Vagina (tissue), 2 donors: ENCODE measurements at places on chromosomes 13 and 19. TPM values are rescaled to one million over a fixed set of nuclear protein-coding genes. Genes with fewer than 3 reads are reported as not detected.
A peak's percentile ranks its signal among the peaks of the same experiment; 100 is the strongest.

DNA sequence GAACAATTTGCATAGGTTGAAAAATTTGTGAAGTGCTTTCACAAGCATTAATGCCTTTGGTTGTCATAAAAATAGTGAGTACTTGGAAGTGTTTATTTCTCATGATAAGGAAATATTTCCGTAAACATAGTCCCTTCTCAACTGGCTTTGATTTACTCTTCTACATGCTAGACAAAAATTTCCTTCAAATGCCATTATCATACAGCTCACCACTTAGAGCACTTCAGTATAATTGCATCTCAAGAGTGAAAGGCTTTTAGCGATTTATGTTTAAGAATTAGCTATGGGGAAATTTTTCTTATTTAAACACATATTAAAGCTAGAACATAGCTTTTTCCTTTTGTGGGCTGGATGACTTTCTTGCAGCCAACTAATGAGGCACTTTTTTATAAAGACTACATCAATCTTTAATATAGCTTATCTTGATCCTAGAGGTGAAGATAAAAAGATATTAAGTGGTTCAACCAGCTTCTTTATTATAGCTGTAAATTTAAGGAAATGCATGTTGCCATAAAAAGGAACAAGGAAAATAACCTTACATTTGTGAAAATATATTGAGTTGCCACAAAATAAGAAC is 656.8 kb downstream of the SLITRK6 start:
- no peaks in the 10 kb centered on the region for H3K4me1 ChIP-seq
- DNase-seq, result no peak
- no peak overlapping the region for H3K27ac ChIP-seq
- no peaks in the 10 kb centered on the region for H3K36me3 ChIP-seq
- no peak overlapping the region for H3K4me3 ChIP-seq

GRCh38 chr13:44932850-44933251 is 56.4 kb downstream of the NUFIP1 start:
- no peaks in the 10 kb centered on the region for H3K27me3 ChIP-seq
- H3K4me3 ChIP-seq, result no peak overlapping the region
- H3K4me1 ChIP-seq, result peaks cover 35% of the 10 kb centered on the region
- no peaks in the 10 kb centered on the region for H3K36me3 ChIP-seq
- no peak for DNase-seq

- no peak overlapping the region for H3K4me3 ChIP-seq
- no peaks in the 10 kb centered on the region for H3K4me1 ChIP-seq
- H3K27me3 ChIP-seq, result no peaks in the 10 kb centered on the region
- no peaks in the 10 kb centered on the region for H3K36me3 ChIP-seq
- DNase-seq, result no peak
Observed at GRCh38 chr19:389935-390289, 19.0 kb downstream of the C2CD4C start.

- peaks cover 5% of the 10 kb centered on the region for H3K36me3 ChIP-seq
- peaks cover 11% of the 10 kb centered on the region for H3K4me1 ChIP-seq
- DNase-seq, result no peak
- H3K27ac ChIP-seq, result peak overlapping the region; percentile 51
- H3K4me3 ChIP-seq, result peak overlapping the region; percentile 79
Observed at GRCh38 chr19:19201697-19202630, 1.2 kb downstream of the NR2C2AP start.

- H3K4me1 ChIP-seq, result peaks cover 35% of the 10 kb centered on the region
- H3K27me3 ChIP-seq, result no peaks in the 10 kb centered on the region
- H3K27ac ChIP-seq, result no peak overlapping the region
- DNase-seq, result no peak
- H3K4me3 ChIP-seq, result peak overlapping the region; percentile 51
- H3K36me3 ChIP-seq, result no peaks in the 10 kb centered on the region
Observed at GRCh38 chr19:58563034-58563573, 4.7 kb upstream of the UBE2M start.

GRCh38 chr13:54078271-54078870 is 1049.8 kb downstream of the OLFM4 start:
- no peaks in the 10 kb centered on the region for H3K4me1 ChIP-seq
- H3K27me3 ChIP-seq, result no peaks in the 10 kb centered on the region
- no peak for DNase-seq

DNA sequence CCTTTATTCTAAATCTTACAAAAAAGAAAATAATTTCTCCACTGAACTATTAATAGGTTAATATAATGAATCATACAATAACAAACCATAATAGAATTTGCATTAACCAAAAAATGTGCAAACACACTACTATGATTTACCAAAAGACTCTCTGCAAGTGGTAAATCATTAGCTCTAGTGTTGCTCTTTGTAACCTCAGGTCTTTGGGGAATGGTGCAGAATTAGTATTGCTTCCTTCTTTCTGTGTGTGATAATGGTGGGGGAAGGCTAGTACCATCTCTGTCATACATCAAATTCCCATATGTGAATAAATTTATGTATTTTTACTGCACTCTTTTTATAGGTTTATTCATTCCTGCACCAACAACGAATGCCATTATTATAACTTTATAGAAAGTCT is 105.1 kb downstream of the COG6 start:
- H3K4me1 ChIP-seq, result peaks cover 5% of the 10 kb centered on the region
- no peak overlapping the region for H3K27ac ChIP-seq
- H3K4me3 ChIP-seq, result no peak overlapping the region
- no peaks in the 10 kb centered on the region for H3K27me3 ChIP-seq
- no peak for DNase-seq

DNA sequence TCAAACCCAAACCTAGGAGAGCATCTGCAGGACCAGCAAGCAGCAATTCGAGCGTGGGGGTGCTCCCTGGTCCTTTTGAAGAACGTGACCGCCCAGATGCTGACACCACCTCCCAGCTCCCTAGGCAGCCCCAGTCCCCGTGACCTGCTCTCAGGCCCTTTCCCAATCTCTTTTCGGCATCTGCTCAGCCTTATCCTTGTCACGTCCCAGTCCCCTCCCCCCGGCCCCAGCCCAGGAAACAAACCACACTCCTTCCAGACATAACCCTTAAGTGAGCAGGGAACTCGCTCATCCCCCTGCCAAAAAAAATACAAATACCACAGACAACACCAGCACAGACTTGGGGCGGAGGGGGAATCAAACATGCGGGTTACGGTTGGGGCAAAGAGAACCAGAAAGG is 3.3 kb downstream of the MLLT1 start:
- no peak for DNase-seq
- H3K27me3 ChIP-seq, result no peaks in the 10 kb centered on the region
- H3K4me3 ChIP-seq, result no peak overlapping the region

The FAAP24 gene
- total RNA-seq, result 0.98 TPM

The CILP2 gene
- 0.98 TPM for total RNA-seq

The BCKDHA gene
- total RNA-seq, result 68.5 TPM

The F2RL3 gene
- total RNA-seq, result 8.3 TPM

The ELF1 gene
- total RNA-seq, result 101 TPM

The C19orf67 gene
- not detected for total RNA-seq

The CLIP3 gene
- 31.9 TPM for total RNA-seq

The URAD gene
- not detected for total RNA-seq
